Dorsolateral prefrontal cortex (tissue), 122 donors: ENCODE measurements at places on chromosomes 7 and 10. TPM values are rescaled to one million over a fixed set of nuclear protein-coding genes. Genes with fewer than 3 reads are reported as not detected.

GRCh38 chr7:2757361-2757903 is 69.4 kb downstream of the AMZ1 start:
- DNase-seq = peak; percentile 73

GRCh38 chr10:36489611-36490228 is 635.7 kb upstream of the ANKRD30A start:
- DNase-seq = no peak

DNA sequence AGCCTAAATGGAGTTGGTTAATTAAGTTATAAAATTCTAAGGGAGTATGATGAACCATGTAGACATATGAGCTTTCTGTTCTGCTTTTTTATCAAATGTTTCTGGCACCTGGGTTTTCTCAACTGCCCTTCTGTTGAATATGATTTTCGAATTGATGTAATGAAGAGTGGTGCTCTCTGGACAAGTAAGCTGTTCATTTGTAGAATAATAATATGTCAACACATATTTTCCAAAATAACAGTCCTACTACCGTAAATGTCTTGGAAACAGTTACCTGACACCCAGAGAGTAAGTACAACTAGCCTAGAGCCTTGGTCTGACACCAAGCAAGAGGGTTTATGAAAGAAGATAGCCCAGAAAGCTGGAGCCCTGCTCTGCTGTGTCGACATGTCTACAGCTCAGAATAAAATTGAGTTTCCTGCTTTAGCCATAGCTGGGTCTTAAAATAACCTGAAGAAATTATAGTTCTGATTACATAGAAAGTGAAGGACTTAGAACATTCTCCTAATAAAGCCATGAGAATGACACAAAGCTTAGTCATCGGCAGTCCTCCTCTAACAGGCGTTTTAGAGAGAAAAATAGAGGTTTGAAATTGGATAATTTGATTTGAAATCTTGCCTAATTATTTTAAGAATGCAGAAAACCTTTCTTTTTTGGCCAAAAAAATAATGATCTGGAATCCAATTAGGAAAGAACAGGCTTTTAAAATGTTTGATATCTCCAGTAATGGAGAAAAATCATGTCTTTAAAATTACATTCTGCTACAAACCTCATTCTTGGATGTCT is 25.1 kb downstream of the HDAC9 start:
- DNase-seq = no peak

- no peak for DNase-seq
Measured at GRCh38 chr10:71774916-71775702, 1.8 kb upstream of the VSIR start.

- no peak for DNase-seq
Measured at GRCh38 chr7:151113344-151114150, 27.3 kb downstream of the AGAP3 start.

DNA sequence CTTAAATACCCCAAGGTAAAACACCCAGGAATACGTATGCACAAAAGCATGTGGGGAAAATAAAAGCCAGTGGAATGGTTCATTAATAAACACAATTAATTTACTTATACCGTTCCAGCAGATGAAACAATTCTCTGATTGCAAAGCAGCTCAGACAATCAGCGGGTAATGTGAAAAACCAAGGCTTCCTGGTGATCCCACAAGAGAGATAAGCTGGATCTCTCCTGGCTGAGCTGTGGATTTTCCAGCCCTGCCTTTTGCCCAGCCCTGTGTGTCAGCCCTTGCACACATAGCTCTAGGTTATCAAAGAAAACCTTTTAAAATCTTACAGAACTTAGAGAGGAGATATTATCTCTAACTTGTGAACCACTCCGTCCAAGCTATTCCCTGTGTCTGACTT is 1010.7 kb upstream of the AUTS2 start:
- no peak for DNase-seq

GHRHR gene
- total RNA-seq = not detected

GRCh38 chr10:29584436-29584835 is 50.3 kb downstream of the SVIL start:
- DNase-seq = no peak

SLC16A9 gene
- total RNA-seq = 14.5 TPM

GRCh38 chr10:43689007-43689491 is 40.4 kb upstream of the ZNF32 start:
- DNase-seq = no peak

DNA sequence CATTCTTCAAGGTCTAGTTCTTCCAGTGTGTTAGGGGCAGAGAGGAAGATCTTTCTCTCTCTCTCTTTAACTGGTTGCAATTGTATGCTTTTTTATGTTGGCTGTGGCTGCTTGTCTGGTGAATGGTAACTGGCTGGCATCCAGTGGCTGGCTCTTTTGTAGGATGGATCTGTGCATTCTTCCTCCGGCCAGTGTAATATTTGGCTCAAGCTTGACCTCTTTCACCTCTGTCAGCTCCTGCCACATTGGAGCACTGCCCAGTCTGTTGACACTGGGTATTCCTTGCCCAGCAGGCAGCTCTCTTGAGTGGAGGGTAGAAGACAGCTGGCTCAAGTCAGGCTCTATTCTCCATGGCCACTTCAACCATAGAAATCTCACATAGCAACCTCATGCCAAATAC is 528.3 kb downstream of the PHTF2 start:
- peak; percentile 15 for DNase-seq

CACNB2 gene
- total RNA-seq = 75.1 TPM

- no peak for DNase-seq
Measured at GRCh38 chr10:63267414-63268148, 134.5 kb downstream of the NRBF2 start.

- DNase-seq = no peak
Measured at GRCh38 chr7:151968357-151968756, 12.1 kb downstream of the GALNTL5 start.

DNA sequence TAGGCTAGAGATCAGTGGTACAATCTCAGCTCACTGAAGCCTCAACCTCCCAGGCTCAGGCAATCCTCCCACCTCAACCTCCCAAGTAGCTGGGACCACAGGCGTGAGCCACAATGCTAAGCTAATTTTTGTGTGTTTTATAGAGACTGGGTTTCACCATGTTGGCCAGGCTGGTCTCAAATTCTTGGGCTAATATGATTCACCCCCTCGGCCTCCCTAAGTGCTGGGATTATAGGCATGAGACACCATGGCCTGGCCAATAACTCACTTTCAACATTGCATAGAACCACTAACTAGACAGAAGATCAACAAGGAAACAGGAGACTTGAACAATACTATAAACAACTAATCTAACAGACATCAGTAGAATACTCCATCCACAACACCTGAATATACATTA is 191.7 kb downstream of the LRRN3 start:
- no peak for DNase-seq

GRCh38 chr10:12735843-12736462 is 265.6 kb downstream of the CCDC3 start:
- no peak for DNase-seq

GRCh38 chr10:79431891-79432831 is 13.3 kb downstream of the ZCCHC24 start:
- DNase-seq = no peak

GRCh38 chr10:19930936-19931893 is 115.0 kb downstream of the PLXDC2 start:
- DNase-seq = no peak

- DNase-seq = no peak
Measured at GRCh38 chr7:114104035-114104434, 185.2 kb upstream of the PPP1R3A start.

TBC1D12 gene
- 19.6 TPM for total RNA-seq

- no peak for DNase-seq
Measured at GRCh38 chr7:15783987-15784693, 97.7 kb upstream of the MEOX2 start.

DNA sequence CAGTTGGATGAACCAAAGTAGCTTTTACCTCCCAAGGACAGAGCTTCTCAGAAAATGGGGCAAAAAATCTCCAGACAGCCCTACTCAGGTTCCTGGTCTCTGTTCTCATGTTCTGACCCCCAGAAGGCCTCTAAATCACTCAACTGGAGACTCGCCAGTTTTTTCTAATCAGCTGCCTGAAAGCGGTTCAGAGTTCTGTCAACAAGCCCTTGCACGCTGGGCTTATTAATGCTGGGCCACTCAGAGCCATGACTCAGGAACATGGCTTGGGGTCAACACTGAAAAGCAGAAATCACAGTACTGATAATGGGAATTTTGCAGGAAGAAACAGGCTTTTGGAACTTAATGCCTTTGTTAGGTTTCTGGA is 15.3 kb downstream of the ECHDC3 start:
- no peak for DNase-seq

DNA sequence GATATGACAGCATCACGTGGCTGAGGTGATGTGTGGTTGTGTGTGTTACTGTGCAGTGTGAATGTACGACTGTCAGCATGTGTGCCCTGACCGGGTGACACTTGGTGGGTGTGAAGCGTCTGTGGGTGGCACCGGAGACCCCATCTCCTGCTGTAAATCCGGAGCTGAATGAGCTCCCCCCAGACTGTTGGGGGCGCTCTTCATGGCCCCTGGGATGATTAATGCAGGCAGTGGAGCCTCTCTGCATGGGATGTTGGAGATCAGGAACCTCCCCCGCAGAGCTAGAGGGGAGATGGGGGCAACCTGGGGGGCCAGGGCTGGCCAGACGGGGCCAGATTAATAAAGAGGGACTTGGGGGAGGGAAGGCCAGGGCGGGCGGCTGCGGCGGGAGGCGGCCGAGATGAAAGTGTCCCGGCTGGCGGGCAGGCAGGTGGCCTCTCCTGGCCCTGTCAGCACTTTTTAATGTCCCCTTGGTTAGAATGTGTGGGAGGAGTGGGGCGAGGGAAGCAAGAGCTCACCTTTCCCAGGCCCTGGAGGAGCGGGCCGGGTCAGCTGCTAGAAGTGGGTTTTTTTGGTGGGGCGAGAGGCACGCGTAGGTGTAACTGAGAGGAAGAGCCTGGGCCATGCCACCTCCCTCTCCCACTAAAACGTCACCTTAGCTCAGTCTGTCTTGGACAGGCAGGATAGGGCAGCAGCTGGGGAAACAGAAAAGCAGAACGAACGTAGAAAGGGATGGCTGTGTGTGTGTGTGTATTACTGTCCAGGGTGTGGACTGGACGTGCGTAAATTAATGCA is 34.1 kb downstream of the HIF1AN start:
- no peak for DNase-seq

GRCh38 chr7:134593530-134594392 is 44.9 kb downstream of the AKR1B15 start:
- peak; percentile 95 for DNase-seq

DNA sequence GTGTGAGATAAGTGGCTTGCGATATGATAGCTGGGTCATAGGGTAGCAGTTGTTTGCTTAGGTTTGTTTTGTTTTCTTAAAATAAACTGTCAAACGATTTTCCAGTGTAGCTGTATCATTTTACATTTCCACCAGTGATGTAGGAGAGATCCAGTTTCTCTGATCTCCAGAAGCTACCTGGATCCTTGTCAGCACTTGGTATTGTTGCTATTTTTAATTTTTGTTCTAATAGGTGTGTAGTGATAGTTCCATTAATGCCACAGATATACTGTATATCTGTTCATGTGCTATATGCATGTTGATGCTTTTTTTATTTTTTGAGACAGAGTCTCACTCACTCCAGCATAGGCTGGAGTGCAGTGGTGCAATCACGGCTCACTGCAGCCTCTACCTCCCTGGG is 44.4 kb downstream of the GOLGA7B start:
- DNase-seq = no peak

DNA sequence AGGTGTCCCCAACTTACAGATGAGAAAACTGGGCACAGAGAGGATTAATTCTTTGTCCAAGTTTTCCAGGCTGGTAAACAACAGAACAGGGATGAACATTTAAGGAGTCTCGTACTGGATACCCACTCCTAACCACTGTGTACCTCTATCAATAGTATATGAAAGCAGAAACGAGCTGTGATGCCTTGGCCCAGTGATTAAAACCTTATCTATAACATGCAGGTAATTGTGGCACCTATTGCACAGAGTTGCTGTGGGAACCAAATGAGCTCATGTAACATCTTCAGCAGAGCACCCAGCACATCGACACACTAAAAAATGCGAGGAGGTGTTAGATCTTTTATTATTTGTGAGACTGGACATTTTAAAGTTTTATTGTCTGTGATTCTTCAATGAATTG is 1.6 kb downstream of the TMEM273 start:
- no peak for DNase-seq

SPDYE6 gene
- not detected for total RNA-seq

DNA sequence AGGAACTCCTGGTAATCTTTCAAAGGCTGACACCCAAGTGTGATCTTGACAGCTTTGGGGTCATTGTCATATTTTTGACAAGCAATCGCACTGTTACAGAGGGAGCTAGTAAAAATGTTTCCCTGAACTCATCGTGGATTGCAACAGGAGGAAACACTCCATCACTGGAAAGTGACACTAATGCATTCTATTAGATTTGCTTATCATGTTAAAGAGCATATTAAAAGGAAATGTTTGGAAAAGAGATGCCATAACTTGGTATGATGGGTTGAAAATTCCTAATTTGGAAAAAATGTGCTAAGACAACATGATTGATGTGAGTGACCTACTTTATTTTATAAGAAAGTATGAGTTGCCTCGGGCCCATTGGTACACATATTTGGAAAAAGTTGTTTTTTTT is 22.7 kb upstream of the EMX2 start:
- DNase-seq = no peak

DNA sequence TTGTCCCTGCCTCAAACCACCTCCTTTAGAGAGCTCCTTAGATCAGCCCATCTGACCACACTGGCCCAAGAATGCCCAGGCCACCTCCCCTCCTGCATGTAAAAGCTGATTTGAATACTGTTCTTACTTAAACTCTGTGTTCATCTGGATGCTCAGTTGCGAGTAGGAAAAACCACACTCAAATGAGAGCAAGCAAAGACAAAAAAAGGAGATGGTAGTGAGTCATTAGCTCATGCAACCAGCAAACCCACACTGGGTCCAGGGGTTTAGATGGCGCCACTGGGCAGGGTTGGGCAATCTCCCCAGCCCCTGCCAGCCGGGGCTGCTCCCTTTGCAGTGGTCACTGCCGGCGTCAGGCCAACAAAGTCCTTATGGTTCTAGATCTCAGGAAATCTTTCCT is 32.7 kb downstream of the TSPAN15 start:
- no peak for DNase-seq

GRCh38 chr10:22042557-22043326 is 39.2 kb upstream of the DNAJC1 start:
- DNase-seq = no peak

- no peak for DNase-seq
Measured at GRCh38 chr10:61399406-61399805, 53.8 kb downstream of the TMEM26 start.

PRSS37 gene
- total RNA-seq = not detected

DNA sequence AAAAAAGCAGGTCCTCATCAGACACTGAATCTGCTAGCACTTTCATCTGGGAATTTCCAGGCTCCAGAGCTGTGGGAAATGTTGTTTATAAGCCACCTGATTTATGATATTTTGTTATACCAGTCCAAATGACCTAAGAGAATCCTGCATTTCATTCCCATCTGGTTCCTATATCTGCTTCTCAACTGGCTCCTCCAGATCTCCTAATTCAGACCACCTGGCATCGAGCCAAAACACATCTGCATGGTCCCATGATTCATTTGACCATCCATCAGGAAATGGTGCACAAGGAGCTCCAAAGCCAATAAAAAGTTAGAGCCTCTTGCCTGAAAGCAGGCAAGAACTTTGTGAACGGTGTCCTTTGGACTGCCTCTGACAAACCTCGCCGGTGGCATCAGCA is 108.9 kb downstream of the IPMK start:
- no peak for DNase-seq
